ENCODE measurements at places on chromosomes 3 and 15.

GRCh38 chr15:29799859-29800258 is 22.4 kb downstream of the TJP1 start:
- no peak for DNase-seq

DNA sequence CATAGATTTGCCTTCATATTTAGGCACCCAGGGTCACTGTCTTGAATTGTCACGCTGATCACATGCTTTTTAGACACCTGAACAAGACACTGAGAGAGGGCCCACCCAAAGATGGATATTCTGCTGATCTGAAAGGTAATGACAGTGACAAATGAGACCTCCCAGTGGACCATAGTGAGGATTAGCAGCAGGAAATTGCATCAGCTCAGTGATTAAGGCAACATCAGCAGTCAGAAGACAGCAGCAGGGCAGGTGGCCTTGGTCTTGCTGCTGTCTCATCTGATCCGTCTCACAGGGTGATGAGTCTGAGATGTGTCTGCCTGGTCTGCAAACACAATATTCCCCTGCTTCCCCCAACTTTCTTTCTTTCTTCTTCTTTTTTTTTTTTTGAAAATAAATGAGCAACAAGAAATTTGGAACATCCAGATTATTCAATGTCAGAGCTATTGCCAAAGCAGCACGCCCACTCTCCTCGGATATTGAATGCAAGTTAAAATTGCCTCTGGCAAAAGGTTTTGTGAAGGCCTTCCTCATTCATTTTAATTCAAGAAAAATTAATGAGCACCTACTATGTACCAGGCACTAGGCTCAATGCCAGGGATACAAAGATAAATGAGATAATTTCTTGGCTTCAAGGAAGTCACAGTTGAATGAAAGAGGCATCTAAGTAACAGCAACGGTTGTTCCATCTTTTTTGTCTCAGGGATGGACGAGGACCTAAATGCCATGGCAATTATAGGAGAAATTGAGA is 14.1 kb downstream of the OTOL1 start:
- no peak for DNase-seq

DNA sequence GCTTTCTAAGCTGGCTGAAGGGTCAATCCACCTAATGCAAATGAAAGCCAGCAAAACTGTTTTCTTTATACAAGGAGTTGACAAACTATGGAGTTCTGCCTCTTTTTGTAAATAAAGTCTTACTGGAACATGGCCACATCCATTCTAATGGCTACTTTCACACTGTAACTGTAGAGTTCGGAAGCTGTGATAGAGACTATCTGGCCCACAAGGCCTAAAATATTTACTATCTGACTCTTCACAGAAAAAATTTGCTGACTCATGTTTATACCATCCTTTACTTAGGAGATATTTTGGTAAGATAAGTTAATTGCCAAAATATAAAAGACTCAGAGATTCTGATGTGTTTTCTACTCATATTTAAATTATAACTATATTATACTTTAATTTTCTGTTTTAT is 93.7 kb upstream of the GK5 start:
- DNase-seq, result no peak

GRCh38 chr15:74464216-74464615 is 3.3 kb upstream of the UBL7 start:
- DNase-seq, result no peak
